CD8-positive, alpha-beta memory T cell (primary cell): ENCODE measurements at places on chromosomes 6 and 20. TPM values are rescaled to one million over a fixed set of nuclear protein-coding genes. Genes with fewer than 3 reads are reported as not detected.

GRCh38 chr20:58056921-58057686 is 171.3 kb downstream of the ANKRD60 start:
- H3K27me3 ChIP-seq = no peaks in the 10 kb centered on the region
- DNase-seq = no peak
- no peaks in the 10 kb centered on the region for H3K4me1 ChIP-seq

- DNase-seq = no peak
- H3K27me3 ChIP-seq = peaks cover 3% of the 10 kb centered on the region
- no peaks in the 10 kb centered on the region for H3K4me1 ChIP-seq
- H3K4me3 ChIP-seq = no peak overlapping the region
- no peaks in the 10 kb centered on the region for H3K36me3 ChIP-seq
Measured at GRCh38 chr6:144006736-144007477, 1.2 kb downstream of the PLAGL1 start.

Gene OPRM1
- not detected for total RNA-seq

DNA sequence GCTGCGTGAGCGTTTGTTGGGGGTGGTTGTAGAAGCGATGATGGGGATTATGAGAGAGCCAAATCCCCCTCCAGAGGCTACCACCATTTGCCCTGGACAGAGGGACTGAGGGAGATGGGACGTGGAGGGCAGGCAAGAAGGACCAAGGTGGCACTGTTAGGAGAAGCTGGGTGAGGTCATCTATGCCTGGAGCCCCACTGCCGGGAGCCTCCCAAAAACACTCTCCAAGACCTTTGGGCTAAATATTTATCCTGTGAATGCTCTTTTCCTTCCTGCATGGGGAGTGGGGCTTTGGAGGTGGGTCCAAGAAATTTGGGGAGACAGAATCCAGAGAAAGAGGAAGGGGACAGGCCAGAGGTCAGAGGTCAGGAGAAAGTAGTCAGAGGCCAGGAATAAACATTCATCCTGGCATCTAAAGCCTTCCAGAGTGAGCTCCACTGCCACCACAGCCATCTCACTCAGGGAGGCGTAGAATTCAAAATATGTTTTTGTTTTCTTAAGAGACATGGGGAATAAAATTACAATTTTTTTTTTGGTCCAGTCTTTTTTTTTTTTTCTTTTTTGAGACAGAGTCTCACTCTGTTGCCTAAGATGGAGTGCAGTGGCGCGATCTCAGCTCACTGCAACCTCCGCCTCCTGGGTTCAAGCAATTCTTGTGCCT is 17.8 kb upstream of the PTGIS start:
- no peaks in the 10 kb centered on the region for H3K27me3 ChIP-seq
- H3K36me3 ChIP-seq = no peaks in the 10 kb centered on the region
- no peak for DNase-seq
- no peak overlapping the region for H3K4me3 ChIP-seq
- H3K27ac ChIP-seq = no peak overlapping the region

DNA sequence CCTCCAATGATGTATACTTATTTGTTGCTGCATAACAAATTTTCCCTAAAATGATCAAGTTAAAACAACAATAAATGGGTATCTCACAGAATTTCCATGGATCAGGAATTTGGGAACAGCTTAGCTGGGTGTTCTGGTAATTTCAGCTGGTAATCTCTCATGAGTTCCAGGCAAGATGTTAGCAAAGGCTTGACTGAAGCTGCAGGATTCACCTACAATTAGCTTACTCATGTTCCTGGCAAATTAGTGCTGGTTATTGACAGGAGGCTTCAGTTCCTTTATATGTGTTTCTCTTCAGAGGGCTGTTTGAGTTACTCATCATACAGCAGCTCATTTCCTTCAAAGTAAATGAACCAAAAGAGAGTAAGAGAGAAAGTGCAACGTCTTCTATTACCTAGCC is 506.3 kb upstream of the IMPG1 start:
- H3K27ac ChIP-seq = no peak overlapping the region
- DNase-seq = no peak
- H3K27me3 ChIP-seq = no peaks in the 10 kb centered on the region
- no peaks in the 10 kb centered on the region for H3K4me1 ChIP-seq
- H3K36me3 ChIP-seq = no peaks in the 10 kb centered on the region

GRCh38 chr20:45987108-45987780 is 15.2 kb upstream of the ZNF335 start:
- DNase-seq = peak; percentile 80
- no peaks in the 10 kb centered on the region for H3K27me3 ChIP-seq

Gene HTR1E
- not detected for total RNA-seq

DNA sequence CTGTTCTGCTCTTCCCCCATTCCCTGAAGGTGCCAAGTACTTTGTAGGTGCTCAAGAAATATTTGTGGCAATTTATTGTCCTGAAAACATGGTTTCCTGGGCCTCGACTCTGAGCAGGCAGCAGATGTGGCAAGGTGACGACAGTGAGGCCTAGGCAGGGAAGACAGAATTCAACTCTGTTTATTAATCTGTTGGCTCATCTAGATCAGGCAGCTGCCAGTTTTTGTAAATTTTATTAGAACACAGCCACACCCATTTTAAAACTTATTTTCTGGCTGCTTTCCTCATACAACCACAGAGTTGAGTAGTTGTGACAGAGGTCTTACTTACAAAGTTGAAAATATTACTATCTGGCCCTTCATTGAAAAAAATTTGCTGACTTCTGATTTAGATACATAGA is 24.5 kb downstream of the MAPK14 start:
- no peak for DNase-seq
- H3K27ac ChIP-seq = no peak overlapping the region
- peaks cover 3% of the 10 kb centered on the region for H3K36me3 ChIP-seq
- H3K4me1 ChIP-seq = peaks cover 30% of the 10 kb centered on the region
- H3K4me3 ChIP-seq = no peak overlapping the region

DNA sequence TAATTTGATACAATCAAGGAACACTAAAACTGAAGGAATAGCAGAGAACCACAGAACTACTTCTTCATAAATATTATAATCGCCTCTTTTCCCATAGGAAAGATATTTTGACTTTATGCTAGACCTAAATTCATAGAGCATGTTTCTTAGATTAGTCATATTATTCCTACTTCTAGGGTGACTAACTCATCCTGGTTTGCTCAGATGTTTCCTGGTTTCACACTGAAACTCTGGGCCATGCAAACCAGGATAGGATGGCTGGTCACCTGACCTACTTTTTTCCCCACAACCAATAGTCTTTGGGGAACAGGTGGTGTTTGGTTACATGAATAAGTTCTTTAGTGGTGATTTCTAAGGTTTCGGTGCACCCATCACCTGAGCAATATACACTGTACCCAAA is 42.8 kb downstream of the MMS22L start:
- no peak overlapping the region for H3K27ac ChIP-seq
- no peaks in the 10 kb centered on the region for H3K36me3 ChIP-seq
- no peaks in the 10 kb centered on the region for H3K27me3 ChIP-seq
- no peaks in the 10 kb centered on the region for H3K4me1 ChIP-seq
- H3K4me3 ChIP-seq = no peak overlapping the region

DNA sequence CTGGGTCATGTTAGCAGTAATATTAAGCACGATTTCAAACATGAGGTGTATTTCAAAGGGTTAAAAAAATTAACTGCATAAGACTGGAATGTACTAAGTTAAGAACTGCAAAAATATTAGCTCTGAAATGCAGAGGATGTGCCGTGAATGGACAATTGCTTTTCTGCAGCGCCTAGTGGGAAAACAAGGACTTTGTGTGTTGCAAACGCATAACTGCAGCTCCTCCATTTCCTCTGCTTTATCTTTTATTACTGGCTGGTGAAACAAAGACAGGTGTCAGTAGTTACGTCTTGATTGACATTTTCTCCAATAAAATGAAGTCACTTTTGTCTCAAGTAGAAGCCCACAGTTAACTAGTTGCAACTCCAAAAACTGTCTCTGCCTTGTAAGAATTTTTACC is 1.7 kb downstream of the PDE7B start:
- H3K36me3 ChIP-seq = no peaks in the 10 kb centered on the region
- no peak overlapping the region for H3K4me3 ChIP-seq
- no peak overlapping the region for H3K27ac ChIP-seq
- no peaks in the 10 kb centered on the region for H3K27me3 ChIP-seq
- no peak for DNase-seq
- peaks cover 8% of the 10 kb centered on the region for H3K4me1 ChIP-seq

- no peak overlapping the region for H3K4me3 ChIP-seq
- no peak overlapping the region for H3K27ac ChIP-seq
- H3K4me1 ChIP-seq = peaks cover 17% of the 10 kb centered on the region
- no peaks in the 10 kb centered on the region for H3K27me3 ChIP-seq
- no peak for DNase-seq
Measured at GRCh38 chr20:63966172-63966943, 3.4 kb downstream of the ZNF512B start.

Gene PCK1
- total RNA-seq = not detected

- H3K27me3 ChIP-seq = no peaks in the 10 kb centered on the region
- no peaks in the 10 kb centered on the region for H3K36me3 ChIP-seq
- no peaks in the 10 kb centered on the region for H3K4me1 ChIP-seq
- no peak overlapping the region for H3K27ac ChIP-seq
- H3K4me3 ChIP-seq = no peak overlapping the region
Measured at GRCh38 chr6:150977281-150977680, 111.8 kb downstream of the MTHFD1L start.

Gene CLVS2
- not detected for total RNA-seq

Gene CYP39A1
- not detected for total RNA-seq

- H3K27me3 ChIP-seq = no peaks in the 10 kb centered on the region
- H3K4me1 ChIP-seq = no peaks in the 10 kb centered on the region
- no peak overlapping the region for H3K4me3 ChIP-seq
- H3K27ac ChIP-seq = no peak overlapping the region
- peaks cover 18% of the 10 kb centered on the region for H3K36me3 ChIP-seq
- DNase-seq = peak; percentile 37
Measured at GRCh38 chr20:50587291-50587961, 77.2 kb downstream of the PTPN1 start.

Gene MACROD2
- total RNA-seq = not detected
